ENCODE measurements at places on chromosomes 1 and 21. TPM values are rescaled to one million over a fixed set of nuclear protein-coding genes. Genes with fewer than 3 reads are reported as not detected.

Gene TMPRSS3
- total RNA-seq = 1.7 TPM

DNA sequence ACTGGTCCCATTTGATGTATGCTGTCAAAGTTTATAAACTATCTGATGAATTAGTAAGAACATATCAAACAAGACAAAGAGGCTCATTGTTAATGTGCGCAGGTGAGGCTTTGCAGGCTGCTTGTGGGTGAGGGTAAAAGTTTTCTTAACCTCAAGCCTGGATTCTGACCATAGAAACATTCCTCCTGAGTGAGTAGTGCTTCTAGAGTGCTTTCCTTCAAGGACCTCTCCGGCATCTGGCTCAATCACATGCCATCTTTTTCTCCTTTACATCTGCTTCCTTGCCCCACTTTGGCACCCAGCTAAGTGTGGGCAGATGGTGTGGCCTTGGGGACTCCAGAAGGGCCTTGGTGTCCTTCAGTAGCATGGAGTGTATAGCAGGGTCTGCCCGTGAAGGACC is 104.0 kb downstream of the ROR1 start:
- DNase-seq = no peak

Gene OR2T35
- not detected for total RNA-seq

DNA sequence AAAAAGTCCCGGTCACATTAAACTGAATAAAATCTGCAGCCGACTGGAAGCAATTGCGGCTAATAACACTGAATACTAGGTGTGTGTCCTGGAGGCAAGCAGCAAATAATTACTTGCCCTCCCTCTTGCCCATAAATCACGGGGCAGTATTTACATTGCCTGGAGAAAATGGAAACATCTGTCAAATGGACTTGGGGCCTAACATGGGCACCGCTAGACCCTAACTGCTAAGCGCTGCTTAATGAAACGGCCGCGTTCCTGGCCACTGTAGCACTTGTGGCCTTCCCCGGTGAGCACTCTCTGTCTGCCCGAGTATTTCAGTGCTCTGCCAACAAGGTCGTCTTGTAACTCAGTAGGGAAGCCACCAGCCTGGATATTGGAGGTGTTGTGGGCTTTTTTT is 23.9 kb upstream of the KNCN start:
- no peak for DNase-seq

Gene PCSK9
- not detected for total RNA-seq

Gene SYCP1
- total RNA-seq = not detected

DNA sequence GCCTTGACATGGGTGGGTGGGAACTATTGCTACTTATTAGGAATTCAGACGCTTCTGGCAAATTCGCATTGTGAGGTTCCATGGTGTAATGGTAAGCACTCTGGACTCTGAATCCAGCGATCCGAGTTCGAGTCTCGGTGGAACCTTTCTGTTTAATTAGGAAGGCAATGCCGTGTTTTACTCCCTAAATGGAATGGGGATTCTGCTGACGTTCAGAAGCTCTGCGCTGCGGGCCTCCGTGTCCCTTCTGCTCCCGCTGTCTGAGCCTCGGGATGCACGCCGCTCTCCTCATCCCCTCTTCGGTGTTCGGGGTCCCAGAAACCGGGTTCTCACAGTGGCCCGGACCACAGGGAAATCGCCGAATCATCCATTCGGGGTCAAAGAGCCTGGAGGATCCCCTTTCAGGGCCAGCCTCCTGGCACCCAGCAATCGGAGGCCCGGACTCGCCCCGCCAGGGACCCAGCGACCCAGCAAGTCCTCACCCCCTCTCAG is 280.3 kb downstream of the FAM72C start:
- DNase-seq = no peak

DNA sequence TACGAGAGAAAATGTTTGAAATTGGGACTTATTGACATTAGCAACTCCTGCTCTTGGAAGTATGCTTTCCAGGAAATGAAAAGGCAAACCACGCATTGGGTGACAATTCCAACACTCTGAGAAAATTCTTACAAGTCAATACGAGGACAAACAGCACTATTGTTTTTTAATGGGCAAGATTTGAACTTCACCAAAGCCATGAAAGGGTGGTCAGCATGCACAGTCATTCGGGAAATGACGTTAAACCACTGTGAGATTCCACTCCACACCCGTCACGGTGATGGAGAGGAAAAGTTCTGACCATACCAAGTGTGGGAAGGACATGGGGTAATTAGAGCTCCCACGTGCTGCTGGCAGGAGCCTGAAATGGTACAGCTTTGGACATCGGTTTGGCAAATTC is 12.2 kb upstream of the PRXL2B start:
- DNase-seq = no peak

GRCh38 chr1:115086176-115086830 is 3.0 kb downstream of the TSPAN2 start:
- no peak for DNase-seq

GRCh38 chr1:213921712-213922111 is 66.1 kb upstream of the PROX1 start:
- DNase-seq = no peak

DNA sequence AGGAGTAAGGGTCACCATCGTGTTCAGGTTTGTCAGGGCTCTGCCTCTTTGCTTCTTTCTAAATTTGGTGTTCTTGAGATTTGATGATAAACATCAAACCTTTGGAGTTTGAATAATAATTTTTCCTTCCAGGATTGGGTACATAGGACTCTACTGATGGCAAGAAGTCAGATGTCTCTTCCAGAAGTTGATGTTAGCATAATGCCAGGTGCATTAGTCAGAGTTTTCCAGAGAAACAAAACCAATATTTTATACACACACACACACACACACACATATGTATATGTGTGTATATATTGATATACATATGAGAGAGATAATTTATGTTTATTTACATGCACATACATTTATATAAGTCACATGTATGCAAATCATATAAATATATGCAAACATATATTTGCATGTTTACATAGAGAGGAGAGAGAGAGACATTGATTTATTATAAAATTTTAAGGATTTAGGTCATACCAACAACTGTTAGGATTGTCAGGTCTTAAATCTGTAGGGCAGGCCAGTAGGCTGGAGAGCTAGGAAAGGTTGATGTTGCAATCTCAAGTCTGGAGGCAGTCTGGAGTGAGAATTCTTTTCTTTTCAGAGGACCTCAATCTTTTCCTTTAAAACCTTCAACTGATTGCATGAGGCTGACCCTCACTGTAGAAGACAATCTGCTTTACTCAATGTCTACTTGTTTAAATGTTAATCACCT is 199.2 kb downstream of the HLX start:
- DNase-seq = no peak

Gene AKR7A3
- 1.2 TPM for total RNA-seq

- no peak for DNase-seq
Measured at GRCh38 chr1:230138561-230139239, 71.7 kb downstream of the GALNT2 start.

DNA sequence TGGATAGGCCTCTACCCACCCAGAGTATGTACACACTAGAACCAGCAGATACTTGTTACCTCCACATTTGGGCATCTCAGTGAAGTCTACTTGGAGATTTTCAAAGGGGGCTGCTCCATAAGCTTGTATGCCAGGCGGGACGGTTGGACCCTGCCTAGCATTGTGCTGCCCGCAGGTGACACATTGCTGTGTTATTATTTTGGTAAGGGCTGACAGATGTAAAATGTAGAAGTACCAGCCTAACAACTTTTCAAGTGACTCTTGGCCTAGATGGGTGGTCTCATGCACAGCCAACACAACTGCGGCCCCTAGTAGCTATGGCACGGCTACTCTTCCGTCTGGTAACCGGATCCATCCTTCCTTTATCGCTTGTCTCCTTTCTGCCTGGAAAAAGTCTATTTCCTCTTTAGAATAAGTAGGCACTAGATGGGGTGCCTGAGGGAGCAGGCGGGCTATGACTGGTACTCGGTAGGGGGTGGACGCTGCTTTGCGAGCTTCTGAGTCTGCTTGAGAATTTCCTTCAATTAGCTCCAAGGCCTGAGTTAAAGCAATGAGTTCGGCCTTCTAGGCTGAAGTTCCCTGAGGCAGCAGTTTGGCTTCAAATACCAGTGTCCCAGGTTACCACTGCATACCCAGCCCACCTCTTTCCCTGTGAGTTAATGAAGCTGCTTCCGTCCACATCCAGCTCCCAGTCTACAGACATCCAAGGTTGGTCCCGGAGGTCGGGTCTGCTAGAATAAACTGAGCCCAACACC is 405.3 kb downstream of the TGFB2 start:
- no peak for DNase-seq

Gene LY9
- total RNA-seq = 141 TPM

DNA sequence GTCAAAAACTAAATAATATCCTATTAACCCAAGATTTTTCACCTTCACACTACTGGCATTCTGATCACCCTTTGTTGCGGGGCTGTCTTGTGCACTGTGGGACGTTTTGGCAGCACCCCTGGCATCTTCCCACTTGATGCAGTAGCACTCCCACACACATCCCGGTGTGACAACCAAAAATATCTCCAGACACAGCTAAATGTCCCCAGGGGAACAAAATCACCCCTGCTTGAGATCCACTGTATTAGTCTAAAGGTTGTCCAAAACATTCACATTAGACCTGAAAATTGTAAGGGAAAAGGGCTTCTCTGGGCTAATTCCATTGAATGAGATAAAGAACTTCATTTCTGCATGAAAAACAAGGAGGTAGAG is 37.8 kb downstream of the PLEKHO1 start:
- DNase-seq = no peak

DNA sequence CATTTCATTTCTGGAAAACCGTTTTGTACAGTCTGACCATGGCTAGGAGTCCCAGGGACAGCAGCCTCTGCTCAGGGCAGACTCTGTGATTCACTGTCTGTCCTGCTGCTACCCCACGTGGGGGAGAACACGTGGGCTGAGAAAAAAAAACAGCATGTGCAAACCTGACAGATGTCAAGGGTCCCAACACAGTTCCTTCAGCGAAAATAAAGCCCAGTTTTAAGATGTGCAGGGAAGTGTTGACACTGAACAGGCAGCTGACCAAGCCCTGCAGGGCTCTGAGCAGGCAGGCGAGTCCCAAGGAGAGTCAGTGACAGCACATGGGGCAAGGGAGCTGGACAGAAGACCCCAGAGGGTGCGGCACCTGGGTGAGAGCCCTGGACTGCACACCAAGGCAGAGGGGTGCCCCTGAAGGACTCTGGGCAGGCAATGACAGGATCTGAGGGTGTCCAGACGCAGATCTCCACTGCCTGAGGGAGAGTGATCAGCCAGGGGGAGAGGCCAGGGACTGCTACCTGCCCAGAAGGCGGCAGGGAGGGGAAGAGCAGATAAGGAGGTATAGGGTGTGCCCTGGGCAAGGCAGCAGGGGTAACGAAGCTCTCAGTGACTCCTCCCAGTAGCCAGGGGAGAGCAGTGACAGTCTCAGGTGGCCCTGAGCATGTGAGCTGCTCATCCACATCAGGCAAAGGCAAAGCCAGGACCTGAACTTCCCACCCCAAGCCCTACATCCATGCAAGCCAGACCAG is 5.1 kb upstream of the SPATC1L start:
- no peak for DNase-seq

Gene KCNJ9
- total RNA-seq = not detected

DNA sequence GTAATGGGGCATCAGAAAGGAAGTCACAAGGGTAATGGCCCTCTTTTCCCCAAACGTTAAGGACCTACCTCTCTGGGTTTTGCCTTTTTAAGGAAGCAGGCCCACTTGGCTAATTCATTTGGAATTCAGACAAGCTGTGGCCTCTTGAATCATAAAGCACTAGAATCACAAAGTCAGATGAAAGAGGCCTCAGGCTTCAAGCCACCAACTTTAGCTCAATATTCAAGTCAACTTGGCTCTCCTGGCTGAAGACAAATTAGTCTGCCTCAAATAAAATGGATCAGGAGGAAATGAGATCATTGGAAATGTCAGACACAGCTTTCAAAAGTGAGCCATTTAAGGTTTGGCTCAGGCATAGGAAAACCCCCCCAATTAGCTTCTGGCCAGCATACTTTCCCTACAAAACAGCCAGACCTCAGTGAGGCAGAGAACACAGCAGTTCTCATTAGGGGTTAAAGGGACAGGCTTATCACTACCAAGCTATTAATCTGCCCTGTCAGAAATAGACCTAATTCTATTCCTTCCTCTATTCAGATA is 34.3 kb downstream of the SLC35D1 start:
- DNase-seq = no peak

- peak; percentile 28 for DNase-seq
Measured at GRCh38 chr1:78673120-78673519, 23.5 kb downstream of the IFI44 start.

- DNase-seq = no peak
Measured at GRCh38 chr1:15959827-15960446, 16.0 kb downstream of the ZBTB17 start.

- DNase-seq = no peak
Measured at GRCh38 chr1:194215448-194215847, 1029.0 kb upstream of the B3GALT2 start.

Gene DENND2C
- total RNA-seq = 0.27 TPM

Gene UBE2U
- not detected for total RNA-seq

Gene RNF19B
- total RNA-seq = 39.2 TPM

DNA sequence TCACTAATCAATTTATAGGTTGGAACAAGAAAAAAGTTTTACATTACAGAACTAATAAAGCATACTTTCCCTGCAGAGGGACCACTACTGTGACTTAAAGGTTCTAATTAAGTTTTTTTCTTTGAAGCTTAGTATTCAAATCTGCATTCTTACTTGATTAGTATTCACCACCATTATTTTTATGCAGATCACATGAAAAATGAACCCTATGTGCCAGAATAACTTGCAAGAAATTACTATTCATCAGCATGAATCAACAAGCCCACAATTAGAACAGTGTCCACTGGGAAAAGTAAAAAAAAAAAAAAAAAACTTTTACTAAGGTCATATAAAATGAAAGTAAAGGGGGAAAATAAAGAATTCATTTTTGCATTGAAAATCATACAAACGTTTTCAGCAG is 90.8 kb downstream of the SMYD3 start:
- no peak for DNase-seq

Gene DPT
- total RNA-seq = not detected

DNA sequence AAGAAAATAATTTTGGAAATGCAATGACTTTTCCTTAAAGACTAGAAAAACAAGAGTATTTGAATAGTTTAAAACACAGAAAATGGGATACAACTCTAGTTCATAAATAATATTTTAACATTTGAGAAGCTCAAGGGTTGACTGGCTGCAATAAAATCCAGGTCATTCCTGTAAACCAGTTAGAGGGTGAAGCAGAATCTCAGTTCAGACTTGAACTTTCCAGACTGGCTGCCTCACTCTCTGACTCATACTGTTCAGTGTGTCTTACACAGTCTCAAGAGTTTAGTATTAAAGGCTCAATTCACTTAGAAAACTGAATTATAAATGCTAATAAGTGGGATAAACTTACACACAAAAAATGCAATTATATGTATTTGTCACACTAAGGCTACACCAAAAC is 89.9 kb downstream of the RAVER2 start:
- DNase-seq = no peak

- DNase-seq = no peak
Measured at GRCh38 chr1:89260566-89261255, 11.9 kb downstream of the GBP5 start.
